ENCODE measurements at places on chromosomes 1 and 21.

- DNase-seq: no peak
Observed at GRCh38 chr1:36122062-36123030, 2.7 kb downstream of the COL8A2 start.

- DNase-seq: no peak
Observed at GRCh38 chr1:191460234-191460633, 698.0 kb upstream of the RGS18 start.

DNA sequence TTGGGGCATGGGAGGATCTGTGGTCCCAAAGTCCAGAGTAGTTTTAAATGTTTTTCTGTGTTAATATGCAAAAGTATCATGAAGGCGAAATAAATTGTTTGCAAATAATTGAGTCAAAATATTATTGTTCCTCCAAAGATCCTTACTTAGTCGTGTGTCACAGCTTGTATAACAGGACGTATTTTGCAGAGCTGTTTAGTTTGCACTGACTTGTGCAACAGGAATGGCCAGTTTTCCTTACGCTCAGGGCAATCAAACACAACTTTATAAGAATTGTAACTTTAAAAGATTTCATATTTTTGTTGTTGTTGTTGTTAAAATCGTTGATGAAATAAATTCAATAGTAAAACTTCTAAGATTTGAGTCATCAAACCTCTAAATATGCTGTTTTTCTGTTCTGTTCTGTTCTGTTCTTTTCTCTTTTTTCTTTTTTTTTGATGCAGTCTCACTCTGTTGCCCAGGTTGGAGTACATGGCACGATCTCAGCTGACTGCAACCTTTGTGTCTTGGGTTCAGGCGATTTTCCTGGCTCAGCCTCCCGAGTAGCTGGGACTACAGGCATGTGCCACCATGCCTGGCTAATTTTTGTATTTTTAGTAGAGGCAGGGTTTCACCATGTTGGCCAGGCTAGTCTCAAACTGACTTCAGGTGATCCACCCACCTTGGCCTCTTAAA, 60.6 kb downstream of the UCK2 start:
- DNase-seq: no peak

GRCh38 chr1:67750691-67751054, 65.7 kb downstream of the GADD45A start:
- no peak for DNase-seq

- no peak for DNase-seq
Observed at GRCh38 chr1:38138498-38139233, 92.1 kb upstream of the POU3F1 start.

DNA sequence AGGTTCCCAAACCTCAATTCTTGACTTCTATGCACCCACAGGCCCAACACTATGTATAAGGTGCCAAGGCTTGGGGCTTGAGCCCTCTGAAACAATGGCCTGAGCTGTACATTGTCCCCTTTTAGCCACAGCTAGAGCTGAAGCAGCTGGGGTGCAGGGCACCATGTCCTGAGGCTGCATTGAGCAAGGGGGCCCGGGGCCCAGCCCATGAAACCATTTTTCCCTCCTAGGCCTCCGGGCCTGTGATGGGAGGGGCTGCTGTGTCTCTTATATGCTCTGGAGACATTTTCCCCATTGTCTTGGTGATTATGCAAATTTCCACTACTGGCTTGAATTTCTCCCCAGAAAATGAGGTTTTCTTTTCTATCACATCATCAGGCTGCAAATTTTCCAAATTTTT, 155.5 kb downstream of the FASLG start:
- no peak for DNase-seq

- DNase-seq: no peak
Observed at GRCh38 chr1:117818456-117818855, 111.0 kb downstream of the GDAP2 start.

- no peak for DNase-seq
Observed at GRCh38 chr1:238892612-238893011, 493.8 kb upstream of the CHRM3 start.

DNA sequence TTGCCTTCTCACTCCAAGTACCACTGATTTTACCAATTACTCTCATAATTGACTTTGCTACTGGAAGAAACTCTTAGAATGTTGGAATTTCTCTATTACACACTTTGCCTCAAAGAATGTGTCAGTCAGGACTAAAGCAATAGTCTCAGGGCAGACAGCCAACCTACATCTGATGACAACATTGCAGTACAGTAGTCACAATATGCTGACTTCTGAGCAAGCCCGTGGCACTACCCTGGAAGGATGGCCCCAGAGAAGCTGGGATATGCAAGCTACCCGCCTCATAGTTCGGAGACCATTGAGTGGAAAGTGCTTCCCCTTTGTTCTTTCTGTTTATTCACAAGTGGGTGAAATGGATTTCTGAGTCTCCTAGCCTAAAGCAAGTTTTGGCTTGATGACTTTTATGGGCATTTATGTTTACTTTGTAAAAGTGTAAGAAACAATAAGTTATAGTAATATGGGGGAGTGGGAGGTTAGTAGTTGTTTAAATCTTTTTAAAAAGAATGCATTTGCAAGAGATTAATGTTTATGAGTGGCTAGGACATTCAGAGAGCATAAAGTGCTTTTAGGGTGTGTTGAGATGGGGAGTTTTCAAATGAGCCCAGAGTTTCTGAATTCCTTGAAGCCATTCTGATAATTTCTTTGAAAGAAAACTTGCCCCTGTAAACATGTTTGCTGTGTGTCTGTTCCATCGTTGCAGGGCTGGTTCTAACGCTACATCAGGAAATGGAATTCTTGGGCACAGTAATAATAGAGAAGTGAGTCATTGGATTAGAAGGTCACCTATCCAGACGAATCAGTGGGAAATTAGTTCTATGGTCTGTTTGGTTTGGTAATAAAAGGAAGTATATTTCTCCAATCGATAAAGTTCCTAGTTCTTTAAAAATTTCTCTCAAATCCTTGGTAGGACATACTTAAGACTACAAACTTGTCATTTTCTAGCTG, 63.8 kb downstream of the LMO4 start:
- DNase-seq: no peak

- DNase-seq: no peak
Observed at GRCh38 chr1:157580179-157580827, 17.6 kb downstream of the FCRL4 start.

GRCh38 chr1:211017075-211017718, 116.8 kb downstream of the KCNH1 start:
- no peak for DNase-seq

GRCh38 chr1:16032388-16033102, 10.7 kb downstream of the CLCNKA start:
- DNase-seq: peak; percentile 80

- no peak for DNase-seq
Observed at GRCh38 chr1:25020173-25020845, 90.2 kb upstream of the RUNX3 start.

DNA sequence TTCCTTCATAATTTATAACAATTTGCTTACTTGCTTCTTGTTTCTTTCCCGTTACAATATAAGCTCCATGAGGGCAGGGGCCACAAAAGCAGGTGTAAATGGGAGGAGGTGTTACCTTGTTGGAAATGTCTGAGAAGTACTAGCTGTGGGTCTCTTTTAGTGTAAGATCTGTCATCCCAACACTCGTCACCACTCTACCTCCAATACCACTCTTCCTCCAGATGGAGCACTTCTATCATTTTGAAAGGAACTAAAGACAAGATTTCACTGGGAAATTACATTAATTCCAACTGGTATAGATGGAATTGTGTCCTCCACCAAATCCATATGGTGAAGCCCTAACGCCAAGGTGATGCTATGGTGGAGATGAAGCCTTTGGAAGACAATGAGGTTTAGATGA, 53.0 kb upstream of the CPLANE2 start:
- DNase-seq: no peak

DNA sequence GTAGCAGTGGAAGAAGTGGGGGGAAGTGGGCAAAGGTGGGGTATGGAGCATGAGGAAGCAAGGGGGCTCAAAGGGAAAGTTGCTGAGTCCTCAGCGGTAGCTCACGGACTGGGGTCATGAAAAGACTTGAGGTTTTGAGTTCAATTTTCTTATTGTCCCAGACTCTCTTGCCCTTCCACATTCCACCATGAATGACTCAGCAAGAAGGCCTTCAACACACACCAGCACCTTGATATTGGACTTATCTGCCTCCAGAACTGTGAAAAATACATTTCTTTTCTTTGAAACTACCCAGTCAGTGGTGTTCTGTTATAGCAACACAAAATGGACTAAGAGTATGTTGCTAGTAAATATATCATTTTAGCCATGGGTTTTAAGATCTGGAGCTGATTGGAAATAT, 17.3 kb upstream of the RHBDL2 start:
- no peak for DNase-seq

DNA sequence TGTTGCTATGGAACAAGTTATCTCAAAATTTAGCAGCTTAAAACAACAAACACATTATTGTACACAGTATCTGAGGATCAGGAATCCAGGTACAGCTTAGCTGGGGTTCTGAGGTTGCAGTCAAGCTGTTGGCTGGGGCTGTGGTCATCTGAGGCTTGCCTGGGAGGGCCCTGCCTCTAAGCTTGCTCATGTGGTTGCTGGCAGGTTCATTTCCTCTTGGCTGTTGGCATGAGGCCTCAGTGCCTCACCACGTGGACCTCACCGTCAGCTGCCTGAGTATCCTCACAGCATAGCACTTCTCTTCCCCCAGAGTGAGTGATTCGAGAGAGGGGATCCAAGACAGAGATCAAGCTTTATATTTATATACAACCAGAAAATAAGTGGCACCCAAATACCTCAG, 18.6 kb downstream of the NTPCR start:
- DNase-seq: no peak

- DNase-seq: no peak
Observed at GRCh38 chr1:12145616-12146342, 21.0 kb upstream of the TNFRSF1B start.

DNA sequence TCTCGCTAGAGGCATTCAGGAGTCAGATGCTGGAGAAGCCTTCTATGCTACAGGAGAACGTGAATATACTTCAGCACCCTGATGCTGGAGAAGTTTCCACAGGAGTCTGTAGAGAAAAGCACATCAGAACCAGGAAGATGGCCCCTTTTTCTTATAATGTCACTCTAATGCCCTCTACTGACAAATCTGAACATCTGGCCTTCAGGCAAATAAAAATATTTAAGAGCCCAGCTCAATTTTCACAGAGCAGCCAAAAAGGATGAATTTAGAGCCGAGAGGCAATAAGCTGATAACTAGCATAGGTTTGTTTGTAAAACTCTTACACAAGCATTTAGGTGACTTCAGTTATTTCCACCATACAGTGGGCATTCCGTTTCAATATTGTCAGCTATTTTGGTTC, 3.8 kb upstream of the RRP15 start:
- DNase-seq: no peak

GRCh38 chr1:65459397-65459768, 38.9 kb downstream of the LEPR start:
- DNase-seq: peak; percentile 13

DNA sequence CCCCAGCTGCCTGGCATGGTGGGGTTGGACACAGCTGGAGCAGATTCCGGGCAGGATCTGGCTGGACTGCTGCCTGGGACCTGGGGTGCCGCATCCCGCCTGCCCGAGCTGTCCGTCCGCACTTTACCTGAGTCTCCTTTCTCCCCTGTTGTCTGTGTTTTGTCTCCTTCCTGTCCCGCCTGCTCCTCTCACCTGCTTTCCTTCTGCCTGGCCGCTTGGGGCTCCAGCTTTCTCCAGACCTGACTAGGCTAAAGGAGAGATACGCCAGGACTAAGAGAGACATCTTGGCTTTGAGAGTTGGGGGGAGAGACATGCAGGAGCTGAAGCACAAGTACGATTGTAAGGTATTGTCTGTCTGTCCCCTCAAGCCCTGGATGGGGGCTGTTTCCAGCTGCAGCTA, 73.3 kb downstream of the ARHGEF10L start:
- DNase-seq: no peak

DNA sequence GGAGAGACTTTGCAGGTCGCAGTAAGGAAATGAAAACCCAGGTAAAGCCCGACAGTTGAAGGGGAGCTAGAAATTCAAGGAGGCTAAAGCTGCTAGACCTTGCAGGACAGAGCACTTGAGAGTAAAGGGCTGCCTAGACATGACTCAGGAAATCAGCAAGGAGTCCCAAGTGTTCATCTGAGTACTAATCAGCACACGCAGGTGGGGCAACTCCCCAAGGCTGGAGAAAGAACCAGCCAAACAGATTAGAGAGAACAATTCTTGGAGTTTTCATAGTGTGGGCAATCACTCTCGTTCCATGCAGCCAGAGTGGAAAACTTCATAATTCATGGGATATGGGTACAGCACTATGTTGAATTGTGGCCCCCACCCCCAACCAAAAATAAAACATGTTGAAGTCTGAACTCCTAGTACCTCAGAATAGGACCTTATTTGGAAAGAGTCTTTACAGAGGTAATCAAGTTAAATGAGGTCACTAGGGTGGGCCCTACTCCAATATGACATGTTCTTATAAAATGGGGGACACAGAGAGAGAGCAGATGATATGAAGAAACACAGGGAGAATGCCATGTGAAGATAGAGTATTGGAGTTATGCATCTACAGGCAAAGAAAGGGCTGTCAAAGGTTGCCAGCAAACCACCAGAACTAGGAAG, 28.0 kb downstream of the SYDE2 start:
- DNase-seq: no peak

DNA sequence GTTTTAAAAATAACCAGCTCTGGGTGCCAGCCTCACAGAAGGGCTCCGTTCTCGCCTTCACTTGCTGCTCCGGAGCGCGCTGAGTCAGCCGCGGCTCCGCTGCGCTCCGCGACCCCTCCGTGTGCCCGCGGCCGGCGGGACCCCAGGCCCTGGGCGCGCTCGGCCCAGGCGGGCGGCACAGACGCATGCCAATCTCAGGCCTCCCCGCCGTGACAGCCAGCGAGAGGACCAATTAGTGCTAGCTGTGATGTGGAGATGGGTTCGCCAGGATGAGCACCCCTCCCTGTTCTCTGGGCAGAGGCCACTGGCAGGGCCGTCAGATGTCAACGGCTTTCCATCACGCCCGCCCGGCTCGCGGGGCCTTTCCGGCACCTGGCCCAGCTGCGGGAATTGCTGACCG, 293.8 kb downstream of the SPATA17 start:
- DNase-seq: no peak

GRCh38 chr1:198788561-198789064, 149.8 kb downstream of the PTPRC start:
- no peak for DNase-seq

DNA sequence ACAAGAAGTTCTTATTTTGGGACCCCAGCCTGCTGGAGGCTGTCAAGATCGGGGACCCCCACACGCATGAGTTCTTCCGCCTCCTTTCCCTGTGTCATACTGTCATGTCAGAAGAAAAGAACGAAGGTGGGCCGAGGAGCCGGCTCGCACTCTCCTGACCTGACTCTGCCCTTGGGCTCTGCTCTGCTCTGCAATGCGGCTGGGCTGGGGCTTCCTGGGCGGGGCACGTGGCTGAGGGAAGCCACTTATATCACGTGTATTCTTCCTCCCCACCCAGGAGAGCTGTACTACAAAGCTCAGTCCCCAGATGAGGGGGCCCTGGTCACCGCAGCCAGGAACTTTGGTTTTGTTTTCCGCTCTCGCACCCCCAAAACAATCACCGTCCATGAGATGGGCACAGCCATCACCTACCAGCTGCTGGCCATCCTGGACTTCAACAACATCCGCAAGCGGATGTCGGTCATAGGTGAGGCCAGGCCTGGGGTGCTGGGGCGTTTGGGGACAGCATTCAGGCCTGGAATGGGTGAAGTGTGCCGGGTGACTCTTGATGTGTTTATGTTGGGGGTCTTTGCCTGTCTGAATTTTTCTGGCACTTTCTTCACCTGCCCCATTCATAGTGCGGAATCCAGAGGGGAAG, 17.6 kb downstream of the ATP8B2 start:
- no peak for DNase-seq

GRCh38 chr1:178275049-178275448, 181.1 kb downstream of the RASAL2 start:
- DNase-seq: no peak

- DNase-seq: no peak
Observed at GRCh38 chr1:42978317-42979035, 19.8 kb upstream of the SLC2A1 start.
